Activated CD8-positive, alpha-beta T cell treated with anti-CD3 and anti-CD28 coated beads, Interleukin-2, amount 10 ng/mL, durations not matched to agents 7 days and 5 days (primary cell): ENCODE measurements at places on chromosomes 5 and 9.

DNA sequence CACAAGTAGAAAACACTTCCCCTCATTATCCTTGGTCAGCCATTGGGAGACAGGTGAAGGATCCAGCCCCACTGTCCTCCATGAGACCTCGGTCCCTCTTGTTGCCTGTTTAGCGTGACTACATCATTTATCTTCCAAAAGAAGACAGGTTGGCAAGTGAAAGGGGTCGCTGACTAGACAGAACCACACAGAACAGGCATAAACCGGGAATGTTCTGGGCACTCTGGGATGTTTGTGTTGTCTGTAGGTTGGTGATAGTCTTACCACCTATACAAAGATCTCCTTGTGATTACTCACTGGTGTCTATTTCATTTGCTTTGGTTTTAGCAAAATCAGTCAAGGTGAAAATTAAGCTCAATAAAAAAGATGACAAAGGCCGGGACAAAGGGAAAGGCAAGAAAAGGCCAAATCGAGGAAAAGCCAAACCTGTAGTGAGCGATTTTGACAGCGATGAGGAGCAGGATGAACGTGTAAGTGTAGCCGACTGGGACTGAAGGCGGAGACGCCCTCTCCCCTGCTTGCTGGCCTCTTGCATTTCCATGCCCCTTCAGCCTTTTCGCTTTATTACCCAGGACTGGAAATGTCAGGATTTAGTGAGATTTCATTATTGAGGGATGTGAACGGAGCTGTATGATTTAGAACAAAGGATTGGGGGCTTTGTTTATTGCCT lies 175.9 kb downstream of the SMARCA2 start:
- H3K36me3 ChIP-seq, result peaks cover 81% of the 10 kb centered on the region
- DNase-seq, result no peak
- H3K27ac ChIP-seq, result no peak overlapping the region
- no peaks in the 10 kb centered on the region for H3K27me3 ChIP-seq

DNA sequence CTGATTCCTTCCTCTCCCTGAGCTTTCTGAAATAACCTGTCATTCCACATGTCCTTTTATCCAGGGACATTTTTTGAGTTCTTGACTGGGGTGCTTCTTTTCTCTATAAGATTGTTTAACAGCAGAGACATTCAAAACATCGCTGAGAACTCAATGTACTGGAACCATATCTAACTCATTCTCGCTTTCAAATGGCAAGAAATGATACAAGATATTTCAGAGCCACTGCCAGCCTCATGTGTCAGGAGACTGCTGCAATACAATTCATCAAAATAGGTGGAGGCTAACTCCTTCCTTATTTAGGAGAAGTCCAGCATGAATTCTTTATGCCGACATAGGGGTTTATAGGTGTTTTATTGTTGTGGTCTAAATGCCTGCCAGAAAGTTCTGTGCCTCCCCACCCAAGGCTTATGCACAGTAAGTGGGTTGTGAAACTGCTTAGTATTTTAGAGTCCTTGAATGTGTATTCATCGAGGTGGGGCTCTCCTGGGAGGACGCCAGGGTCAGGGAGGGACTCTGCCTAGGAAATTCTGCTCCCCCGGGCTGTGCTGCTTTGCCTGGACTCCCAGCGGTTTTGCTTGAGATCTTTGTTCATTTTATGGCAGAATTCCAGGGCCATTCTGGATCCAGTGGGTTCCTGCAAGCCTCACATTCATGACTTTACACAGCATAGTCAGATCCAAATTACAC lies 53.9 kb downstream of the ZNF474 start:
- H3K4me1 ChIP-seq, result no peaks in the 10 kb centered on the region
- H3K27ac ChIP-seq, result no peak overlapping the region
- H3K27me3 ChIP-seq, result no peaks in the 10 kb centered on the region

DNA sequence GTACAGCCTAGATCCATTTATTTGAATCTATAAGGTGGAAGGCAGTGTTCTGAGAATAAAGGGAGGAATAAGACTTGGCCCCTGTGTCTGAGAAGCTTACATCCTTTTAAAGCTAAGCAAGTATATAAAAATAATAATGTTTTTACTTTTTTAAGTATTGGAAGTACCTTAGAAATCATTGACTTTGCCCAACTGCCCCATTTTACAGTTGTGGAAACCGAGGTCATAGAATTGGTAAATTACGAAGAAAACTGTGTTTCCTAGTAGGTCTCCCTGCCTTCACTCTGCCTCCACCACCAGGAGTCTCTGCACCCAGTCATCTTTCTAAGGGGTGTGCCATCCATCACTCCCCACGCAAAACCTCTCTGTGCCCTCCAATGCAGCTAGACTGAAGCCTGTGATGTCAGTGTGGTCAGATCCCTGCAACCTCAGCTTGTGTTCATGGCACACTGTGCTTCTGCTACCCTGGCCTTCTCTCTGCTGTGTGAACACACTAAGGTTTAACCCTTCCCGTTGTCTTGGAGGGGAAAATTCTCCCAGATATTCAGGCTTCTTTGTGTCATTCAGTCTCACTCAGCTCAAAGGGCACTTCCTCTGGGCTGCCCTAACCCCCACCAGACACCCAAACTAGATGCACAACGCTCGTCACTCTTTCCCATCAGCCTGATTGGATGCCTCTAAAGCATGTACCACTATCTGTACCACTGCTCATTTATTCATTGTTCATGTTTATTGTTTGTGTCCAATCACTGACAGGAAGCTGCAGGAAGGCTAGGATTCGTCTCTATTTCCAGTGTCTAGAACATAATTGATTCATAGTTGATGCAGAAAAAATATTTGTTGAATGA lies 18.2 kb downstream of the ADRB2 start:
- no peak overlapping the region for H3K4me3 ChIP-seq
- DNase-seq, result no peak
- H3K27me3 ChIP-seq, result peaks cover 17% of the 10 kb centered on the region
- H3K36me3 ChIP-seq, result peaks cover 29% of the 10 kb centered on the region

DNA sequence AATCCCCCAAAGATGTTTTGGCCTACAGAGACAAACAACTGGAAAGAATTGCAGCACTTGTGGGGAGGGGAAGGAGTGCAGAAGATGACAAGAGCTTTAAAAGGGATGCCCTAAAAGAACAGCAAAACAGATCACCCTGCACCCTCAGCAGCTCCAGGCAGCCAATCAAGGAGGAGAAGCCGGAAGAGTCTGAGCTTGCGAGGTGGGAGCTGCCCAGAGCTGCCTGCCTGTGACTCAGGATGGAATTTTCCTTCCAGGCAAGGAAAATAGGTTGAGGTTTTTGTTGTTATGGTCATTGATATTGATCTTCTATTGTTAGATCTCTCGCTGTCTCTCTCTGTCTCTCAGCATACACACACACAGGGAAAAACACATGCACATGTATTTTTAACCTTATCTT lies 70.3 kb upstream of the MAP1B start:
- H3K4me3 ChIP-seq, result no peak overlapping the region
- H3K27ac ChIP-seq, result no peak overlapping the region
- no peak for DNase-seq
- peaks cover 14% of the 10 kb centered on the region for H3K27me3 ChIP-seq
- H3K36me3 ChIP-seq, result no peaks in the 10 kb centered on the region

GRCh38 chr9:125190361-125190801 lies 778 bp upstream of the PPP6C start:
- H3K4me1 ChIP-seq, result peaks cover 56% of the 10 kb centered on the region
- peaks cover 7% of the 10 kb centered on the region for H3K36me3 ChIP-seq
- DNase-seq, result peak; percentile 38

DNA sequence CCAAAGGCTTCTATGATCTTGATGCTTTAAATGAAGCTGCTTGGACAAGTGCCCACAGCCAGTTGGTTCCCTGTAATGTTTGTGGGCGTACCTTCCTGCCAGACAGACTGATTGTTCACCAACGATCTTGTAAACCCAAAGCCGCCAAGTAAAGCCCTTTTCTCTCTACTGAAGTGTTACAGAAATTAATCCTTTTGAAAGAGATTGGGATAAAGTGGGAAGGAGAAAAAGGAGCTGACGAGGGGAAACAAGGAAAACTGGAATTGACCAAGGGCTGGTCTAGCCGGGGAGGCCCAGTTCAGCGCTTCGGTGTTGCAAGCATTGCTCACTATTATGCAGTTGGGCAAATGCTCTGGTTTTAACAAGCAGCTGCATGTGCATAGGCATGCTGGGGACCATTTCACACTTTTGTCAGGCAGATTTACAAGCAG lies 53.2 kb downstream of the ZNF474 start:
- H3K27ac ChIP-seq, result no peak overlapping the region
- no peaks in the 10 kb centered on the region for H3K27me3 ChIP-seq
- no peaks in the 10 kb centered on the region for H3K36me3 ChIP-seq
- DNase-seq, result no peak
- H3K4me1 ChIP-seq, result no peaks in the 10 kb centered on the region

GRCh38 chr5:166073901-166074581 lies 2217.4 kb upstream of the WWC1 start:
- H3K4me1 ChIP-seq, result no peaks in the 10 kb centered on the region
- H3K36me3 ChIP-seq, result no peaks in the 10 kb centered on the region
- DNase-seq, result no peak
- no peaks in the 10 kb centered on the region for H3K27me3 ChIP-seq

DNA sequence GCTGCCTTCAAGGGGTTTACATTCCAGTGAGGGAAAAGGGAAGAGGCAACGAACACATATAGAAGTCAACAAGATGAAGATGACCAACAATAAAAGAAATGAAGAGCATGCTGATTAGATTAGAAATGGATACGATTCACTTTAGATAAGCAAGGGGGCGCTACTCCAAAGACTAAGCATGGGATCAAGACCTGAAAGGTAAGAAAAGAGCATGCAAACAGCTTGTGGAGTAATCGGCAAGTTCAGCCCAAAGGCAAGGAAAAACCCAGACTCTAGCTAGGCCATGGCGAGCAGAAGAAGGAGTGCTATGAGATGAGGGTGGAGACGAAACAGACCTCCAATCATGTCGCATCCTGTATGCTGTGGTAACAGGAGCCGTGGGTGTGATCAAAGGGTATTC lies 124.4 kb downstream of the FANCC start:
- peaks cover 4% of the 10 kb centered on the region for H3K36me3 ChIP-seq
- peaks cover 31% of the 10 kb centered on the region for H3K4me1 ChIP-seq
- no peaks in the 10 kb centered on the region for H3K27me3 ChIP-seq
- H3K4me3 ChIP-seq, result no peak overlapping the region
- no peak for DNase-seq
